ENCODE measurements at places on chromosomes 7 and 10.

DNA sequence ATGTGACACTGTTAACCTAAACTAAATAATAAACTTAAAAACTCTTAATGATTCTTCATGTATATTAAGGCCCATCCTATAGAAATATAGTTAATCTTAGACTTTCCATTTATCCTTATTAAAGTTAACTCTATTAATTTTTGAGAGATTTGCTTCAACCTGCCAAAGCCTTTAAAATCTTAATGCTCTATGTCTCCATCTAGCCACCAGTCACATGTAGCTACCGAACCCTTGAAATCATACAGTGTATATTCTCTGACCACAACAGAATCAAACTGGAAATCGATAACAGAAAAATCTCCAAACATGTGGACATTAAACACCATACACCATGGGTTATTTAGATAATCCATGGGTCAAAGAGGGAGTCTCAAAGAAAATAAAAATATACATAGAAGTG lies 51.9 kb downstream of the ASZ1 start:
- DNase-seq: no peak

DNA sequence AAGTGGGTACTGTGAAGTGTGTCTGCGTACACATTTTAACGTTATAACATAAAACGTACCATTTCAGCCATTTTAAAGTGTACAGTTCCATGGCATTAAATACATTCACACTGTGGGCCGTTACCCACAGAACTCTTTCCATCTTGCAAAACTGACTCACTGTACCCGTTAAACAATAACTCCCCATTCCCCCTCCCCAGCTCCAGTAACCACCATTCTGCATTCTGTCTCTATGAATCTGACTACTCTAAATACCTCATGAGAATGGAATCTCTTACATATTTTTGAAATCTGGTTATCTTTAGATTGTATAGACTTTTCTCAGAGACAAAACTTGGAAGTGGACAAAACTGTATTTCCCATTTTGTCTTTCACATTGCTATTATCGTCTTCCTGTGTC lies 9.3 kb downstream of the ARL3 start:
- no peak for DNase-seq

- DNase-seq: no peak
These were observed 48.4 kb upstream of the PLXDC2 start for GRCh38 chr10:19767876-19768275.

DNA sequence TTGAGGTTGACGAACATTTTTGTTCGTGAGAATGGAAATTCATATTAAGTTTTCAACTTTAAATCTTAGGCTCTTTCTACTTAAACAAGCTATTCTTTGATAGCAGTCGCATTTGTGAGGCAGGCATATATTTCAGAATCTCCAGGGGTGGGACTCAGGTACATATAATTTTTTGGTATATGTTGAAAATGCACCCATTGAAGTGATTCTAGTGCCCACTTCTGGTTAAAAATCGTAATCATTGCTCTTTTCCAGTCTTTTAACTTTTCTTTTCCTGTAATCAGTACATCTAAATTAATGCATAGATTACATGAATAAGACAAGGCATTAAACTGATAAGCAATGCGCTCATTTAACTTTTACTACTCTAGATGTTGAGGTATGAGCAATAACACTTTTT lies 67.8 kb downstream of the ZNRF2 start:
- DNase-seq: no peak

- DNase-seq: no peak
These were observed 100.3 kb upstream of the ANK3 start for GRCh38 chr10:60490013-60490412.

DNA sequence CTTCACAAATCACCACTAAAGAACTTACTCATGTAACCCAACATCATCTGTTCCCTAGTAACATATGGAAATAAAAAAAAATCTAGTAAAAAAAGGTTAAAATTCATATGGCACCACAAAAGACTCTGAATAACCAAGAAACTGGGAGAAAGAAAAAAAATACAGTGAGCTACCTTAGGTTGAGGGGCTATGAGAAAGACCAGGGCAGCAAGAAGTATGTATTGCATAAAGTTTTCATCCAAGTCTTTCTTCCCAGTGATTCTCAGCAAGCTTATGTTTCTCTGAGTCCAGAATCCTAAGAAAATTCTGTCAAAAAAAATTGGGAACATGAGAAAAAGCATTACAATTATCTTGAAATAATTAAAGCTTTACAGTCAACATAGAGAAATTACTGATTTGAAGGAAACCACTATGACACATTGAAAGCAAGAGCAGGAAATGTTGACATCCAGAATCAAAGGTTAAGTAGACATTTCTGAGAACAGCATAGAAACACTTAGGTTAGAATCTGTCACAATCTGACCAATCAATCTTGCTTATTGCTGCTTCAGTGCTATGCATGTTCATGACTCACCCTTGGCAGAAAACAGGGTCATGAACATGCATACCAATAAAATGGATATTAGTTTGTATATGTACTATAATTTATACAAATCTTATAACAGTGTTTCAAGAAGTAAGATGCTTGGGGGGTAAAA lies 494.0 kb upstream of the POT1 start:
- DNase-seq: no peak

GRCh38 chr7:139340808-139341057 lies 404 bp upstream of the FMC1 start:
- no peak for DNase-seq

DNA sequence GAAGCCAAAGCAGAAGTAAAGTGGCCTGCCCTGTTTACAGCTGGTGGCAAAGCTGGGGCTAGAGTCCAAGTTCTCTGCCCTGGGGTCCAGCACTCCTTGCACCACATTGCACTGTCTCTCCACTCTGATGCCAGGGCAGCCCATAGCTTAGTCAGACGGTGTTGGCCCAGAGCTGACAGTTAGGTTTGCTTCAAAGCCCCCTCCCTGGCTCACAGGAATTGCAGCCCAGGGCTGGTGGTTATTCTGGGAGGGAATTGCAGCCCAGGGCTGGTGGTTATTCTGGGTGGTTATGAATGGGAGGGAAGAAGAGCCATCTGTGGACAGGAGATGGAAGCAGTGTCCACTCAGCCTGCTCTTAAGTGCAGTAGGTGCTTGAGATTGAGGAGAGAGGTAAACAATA lies 88.9 kb downstream of the SCRN1 start:
- DNase-seq: no peak

DNA sequence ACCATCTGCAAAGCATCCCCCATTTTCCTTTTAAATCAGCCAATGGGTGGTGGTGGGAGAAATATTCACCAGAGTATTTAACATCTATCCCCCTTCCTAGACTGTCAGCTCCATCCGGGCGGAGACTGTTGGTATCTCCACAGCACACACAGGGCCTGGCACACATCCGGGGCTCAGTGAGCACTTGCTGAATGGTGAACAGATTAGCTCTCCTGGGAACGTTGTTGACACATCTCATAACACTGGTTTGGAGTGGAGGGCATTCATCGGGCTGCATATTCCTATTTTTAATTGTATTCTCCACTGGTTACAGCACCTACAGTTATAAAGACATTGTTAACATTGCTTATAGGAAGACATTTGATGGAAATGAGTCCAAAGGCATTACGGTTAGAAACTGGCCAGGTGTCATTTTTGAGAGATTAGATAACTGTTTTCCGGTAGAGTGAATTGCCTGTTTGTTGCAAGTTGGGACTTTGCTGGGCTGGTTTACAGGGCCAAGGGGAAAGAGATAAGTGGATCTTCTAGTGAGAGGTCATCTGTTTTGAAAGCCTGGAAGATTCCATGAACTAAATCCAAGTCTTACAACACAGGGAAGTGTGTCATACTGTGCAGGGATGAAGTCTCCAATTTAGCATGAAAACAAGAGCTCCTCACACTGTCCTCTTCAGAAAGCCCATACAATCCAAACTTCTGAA lies 101.8 kb downstream of the EGFR start:
- no peak for DNase-seq

- no peak for DNase-seq
These were observed 1068.9 kb downstream of the TYW1 start for GRCh38 chr7:68065581-68065980.

DNA sequence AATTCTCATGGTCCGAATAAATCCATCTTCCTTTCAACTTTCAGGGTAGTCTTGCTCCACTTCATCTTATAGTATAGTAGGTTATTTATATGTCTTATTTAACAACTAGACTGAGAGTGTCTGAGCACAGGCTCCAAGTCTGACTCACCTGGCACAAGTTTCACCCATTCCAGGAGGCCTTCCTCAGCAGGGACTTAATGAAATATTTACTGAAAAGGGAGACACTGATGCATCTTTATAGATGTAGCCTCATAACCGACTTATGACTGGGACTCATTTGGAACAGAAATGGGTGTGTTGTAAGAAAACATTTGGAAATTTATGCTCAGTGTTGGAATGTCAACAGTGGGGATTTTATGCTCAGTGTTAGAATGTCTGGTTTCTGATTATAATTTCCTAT lies 59.9 kb downstream of the CH25H start:
- DNase-seq: no peak

DNA sequence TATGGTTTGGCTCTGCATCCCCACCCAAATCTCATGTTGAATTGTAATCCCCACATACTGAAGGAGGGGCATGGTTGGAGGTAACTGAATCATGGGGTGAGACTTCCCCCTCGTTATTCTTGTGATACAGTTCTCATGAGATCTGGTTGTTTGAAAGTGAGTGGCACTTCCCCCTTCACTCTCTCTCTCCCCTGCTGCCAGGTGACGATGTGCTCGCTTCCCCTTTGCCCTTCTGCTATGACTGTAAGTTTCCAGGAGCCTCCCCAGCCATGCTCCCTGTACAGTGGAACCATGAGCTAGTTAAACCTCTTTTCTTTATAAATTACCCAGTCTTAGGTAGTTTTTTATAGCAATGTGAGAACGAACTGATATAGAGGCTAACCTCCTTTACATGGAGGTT lies 16.6 kb downstream of the PLPP4 start:
- no peak for DNase-seq

DNA sequence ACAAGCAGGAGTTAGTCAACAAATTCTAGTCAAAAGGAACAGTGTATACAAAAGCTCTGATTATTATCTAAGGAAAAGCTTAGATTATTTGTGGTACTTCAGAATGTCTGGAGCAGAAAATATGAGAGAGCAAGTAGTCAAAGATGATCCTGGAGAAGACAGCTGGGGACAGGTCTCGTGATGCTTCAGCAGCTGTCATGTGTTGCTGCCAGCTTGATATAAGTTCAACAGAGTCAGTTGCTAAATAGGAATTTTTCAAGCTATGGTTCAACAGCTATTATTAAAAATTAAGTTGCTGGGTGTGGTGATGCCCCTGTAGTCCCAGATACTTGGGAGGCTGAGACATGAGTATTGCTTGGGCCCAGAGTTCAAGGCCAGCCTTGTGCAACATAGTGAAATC lies 240.0 kb upstream of the RHOBTB1 start:
- DNase-seq: no peak

GRCh38 chr7:86749741-86750665 lies 106.3 kb downstream of the GRM3 start:
- DNase-seq: no peak

DNA sequence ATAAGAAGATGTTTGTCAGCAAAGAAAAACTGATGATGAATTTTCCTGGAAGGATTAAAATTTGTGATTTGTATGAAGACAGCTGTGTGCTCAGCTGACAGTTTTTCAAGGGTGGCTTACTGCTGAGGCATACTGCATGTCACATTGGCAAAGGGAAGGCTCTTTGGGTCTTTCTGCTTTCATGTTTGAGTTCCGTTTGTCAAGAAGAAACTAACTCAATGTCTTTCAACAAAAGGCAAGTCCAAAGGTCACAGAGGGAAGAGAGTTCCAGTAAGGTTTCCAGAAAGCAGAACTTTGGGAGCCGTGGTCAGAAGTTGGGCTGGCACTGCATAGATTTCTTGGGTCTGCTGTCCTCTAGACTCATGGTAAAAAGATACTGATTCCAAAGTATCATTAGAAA lies 16.9 kb downstream of the DYDC2 start:
- no peak for DNase-seq

- DNase-seq: no peak
These were observed 722 bp downstream of the MDH2 start for GRCh38 chr7:76048668-76048988.

GRCh38 chr7:74467876-74468275 lies 14.2 kb downstream of the GTF2IRD1 start:
- no peak for DNase-seq

GRCh38 chr7:43394441-43395130 lies 188.3 kb upstream of the STK17A start:
- no peak for DNase-seq

- DNase-seq: no peak
These were observed 3.1 kb downstream of the DAGLB start for GRCh38 chr7:6444516-6445269.

DNA sequence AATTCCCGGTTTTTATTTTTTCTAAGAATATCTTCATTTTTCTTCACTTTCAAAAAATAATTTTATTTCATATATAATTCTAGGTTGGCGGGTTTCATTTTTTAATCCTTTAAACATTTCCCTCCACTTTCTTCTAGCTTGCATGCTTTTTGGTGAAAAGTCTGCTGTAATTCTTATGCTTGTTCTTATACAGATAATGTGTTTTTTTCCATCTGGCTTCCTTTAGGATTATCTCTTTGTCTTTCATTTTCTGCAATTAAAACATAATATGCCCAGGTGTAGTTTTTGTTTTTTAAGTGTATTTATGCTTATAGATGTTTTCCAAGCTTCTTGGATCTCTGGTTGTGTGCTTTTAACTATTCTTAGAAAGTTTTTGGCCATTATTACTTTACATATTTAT lies 341.3 kb upstream of the SEMA3C start:
- no peak for DNase-seq

GRCh38 chr7:121798896-121799295 lies 74.1 kb upstream of the PTPRZ1 start:
- peak; percentile 13 for DNase-seq

- DNase-seq: peak; percentile 56
These were observed 52.8 kb downstream of the ARHGAP22 start for GRCh38 chr10:48551861-48552591.

GRCh38 chr10:99234041-99234790 lies 1.4 kb downstream of the HPSE2 start:
- no peak for DNase-seq

DNA sequence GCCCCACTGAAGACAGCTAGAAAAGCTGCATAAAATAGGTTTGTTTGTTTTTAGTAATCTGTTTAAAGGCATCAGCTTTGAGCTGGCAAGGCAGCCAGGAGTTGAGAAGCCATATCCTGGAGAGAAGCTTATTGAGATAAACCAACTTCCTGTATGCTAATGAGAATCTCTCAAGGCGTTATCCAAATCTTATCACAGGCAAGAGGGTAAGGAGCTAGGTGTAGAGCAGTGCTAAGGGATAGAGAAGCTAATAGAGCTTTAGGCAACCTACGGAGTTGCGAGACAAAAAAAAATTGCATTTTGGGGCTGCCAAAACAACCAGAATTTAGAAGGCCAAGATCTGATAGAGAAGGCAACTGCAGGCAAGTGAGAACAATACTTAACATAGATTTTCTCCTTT lies 641.6 kb downstream of the SH2D4B start:
- no peak for DNase-seq

DNA sequence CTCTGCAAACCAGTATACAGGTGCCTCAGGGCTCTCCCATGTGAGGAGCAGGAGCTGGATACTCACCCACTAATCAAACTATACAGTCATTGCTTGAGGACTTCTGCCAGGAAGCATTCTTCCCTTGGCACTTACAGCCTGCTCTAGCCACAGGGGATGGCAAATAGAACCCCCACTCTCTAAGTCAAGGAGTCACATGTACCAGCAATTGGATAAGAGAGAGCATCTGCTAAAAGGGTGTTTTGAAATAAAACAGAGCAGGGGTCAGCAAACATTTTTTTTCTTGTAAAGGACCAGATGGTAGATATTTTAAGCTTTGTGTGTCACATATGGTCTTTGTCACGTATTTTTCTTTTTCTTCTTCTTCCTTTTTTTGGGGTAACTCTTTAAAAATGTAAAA lies 865.2 kb upstream of the GHITM start:
- no peak for DNase-seq
